ENCODE measurements at places on chromosomes 2 and 18.

- no peak for DNase-seq
Measured at GRCh38 chr18:37265382-37265781, 300.2 kb downstream of the CELF4 start.

- no peak for DNase-seq
Measured at GRCh38 chr2:169034984-169035544, 3.9 kb upstream of the ABCB11 start.

DNA sequence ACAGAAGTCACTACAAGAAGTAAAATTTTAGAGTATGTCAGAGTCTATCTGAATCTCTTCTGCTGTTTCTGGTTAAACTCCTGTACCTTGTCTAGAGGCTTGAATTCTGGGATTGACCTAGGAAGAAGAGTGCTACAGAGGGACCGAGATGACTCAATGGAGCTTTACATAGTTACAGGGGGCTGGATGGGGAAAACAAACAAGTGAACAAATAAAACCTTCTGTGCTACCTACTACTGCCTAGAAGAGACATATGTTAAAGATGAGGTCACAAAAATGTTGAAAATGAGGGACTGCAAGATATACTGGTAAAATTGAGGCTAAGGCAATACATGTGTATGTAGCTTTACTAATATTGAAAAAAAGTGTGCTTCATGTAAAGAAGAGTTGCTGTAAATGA is 265.4 kb upstream of the TFPI start:
- DNase-seq, result no peak

DNA sequence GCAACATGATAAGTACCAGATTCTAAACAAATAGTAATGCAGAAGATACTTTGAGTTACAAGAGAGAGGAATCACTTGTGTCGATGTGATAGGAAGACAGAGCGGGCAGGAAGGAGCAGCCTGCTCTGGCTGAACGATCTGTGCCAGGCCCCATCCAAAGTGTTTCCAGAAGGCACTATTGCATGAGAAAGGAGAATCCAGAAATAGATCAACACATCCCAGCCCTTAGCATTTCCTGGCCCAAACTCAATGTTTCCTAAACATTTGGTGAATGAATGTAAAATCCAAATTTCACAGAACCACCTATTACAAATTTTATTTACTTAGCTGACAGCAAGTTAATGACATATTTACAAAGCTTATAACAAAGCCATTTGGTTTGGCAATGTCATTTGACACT is 257.2 kb downstream of the TXNL1 start:
- no peak for DNase-seq

- no peak for DNase-seq
Measured at GRCh38 chr2:149063177-149063576, 24.7 kb downstream of the LYPD6B start.

- no peak for DNase-seq
Measured at GRCh38 chr2:43191947-43192516, 34.4 kb downstream of the ZFP36L2 start.

DNA sequence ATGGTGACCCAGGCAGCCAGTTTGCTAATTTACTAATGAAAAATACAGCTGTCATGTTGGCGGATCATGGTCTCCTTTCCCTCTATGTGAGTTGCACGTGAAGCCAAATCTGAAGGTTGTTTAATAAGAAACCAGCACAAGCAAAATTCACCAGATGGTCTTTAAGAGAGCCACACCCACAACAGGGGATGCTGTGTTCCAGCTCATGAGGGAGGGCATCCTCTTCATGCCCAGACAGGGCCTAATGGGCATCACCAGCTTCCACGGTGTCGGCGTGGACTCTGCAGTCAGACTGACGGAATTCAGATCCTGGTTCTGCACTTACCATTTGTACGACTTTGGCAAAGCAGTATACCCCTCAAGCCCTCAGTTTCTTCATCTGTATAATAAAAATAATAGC is 39.9 kb downstream of the TMEM247 start:
- DNase-seq, result no peak

DNA sequence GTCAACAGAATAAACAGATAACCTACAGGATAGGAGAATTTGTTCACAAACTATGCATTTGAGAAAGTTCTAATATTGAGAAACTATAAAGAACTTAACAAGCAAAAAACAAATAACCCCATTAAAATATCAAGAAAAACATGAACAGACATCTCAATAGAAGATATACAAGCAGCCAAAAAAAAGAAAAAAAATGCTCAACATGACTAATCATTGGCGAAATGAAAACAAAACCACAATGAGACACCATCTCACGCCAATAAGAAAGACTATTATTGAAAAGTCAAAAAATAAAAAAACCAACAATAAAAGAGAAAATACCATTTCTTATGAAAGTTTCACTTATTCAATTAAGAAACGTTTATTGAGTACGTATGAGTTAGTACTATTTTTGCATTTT is 800.5 kb downstream of the CBLN2 start:
- no peak for DNase-seq

- DNase-seq, result no peak
Measured at GRCh38 chr2:85933753-85934594, 45.2 kb upstream of the ST3GAL5 start.

DNA sequence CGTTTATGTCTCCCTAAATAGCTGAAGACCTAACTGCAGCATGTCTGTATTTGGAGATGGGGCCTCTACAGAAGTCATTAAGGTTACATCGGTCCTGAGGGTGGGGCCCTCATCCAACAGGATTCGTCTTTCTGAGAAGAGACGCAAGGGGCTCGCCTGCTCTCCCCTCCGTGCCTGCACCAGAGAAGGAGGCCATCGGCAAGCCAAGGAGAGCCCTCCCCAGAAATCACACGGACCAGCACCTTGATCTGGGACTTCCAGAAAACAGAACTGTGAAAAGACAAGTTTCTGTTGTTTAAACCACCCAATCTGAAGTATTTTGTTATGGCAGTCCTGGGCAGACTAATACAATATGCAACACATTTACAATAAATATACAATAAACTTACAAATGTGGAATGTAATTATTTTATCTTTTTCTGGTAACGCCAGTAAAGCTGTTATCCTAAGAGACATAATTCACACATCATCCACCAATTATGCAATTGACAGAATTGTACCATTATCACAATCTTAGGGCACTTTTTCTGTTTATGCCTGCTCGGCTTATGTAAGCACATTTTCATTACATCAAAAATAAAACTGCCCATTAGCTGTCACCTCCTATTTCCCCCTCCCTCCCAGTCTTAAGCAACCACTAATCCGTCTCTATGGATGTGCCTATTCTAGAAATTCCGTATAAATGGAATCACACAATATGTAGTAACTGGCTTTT is 6.1 kb downstream of the HSBP1L1 start:
- no peak for DNase-seq

DNA sequence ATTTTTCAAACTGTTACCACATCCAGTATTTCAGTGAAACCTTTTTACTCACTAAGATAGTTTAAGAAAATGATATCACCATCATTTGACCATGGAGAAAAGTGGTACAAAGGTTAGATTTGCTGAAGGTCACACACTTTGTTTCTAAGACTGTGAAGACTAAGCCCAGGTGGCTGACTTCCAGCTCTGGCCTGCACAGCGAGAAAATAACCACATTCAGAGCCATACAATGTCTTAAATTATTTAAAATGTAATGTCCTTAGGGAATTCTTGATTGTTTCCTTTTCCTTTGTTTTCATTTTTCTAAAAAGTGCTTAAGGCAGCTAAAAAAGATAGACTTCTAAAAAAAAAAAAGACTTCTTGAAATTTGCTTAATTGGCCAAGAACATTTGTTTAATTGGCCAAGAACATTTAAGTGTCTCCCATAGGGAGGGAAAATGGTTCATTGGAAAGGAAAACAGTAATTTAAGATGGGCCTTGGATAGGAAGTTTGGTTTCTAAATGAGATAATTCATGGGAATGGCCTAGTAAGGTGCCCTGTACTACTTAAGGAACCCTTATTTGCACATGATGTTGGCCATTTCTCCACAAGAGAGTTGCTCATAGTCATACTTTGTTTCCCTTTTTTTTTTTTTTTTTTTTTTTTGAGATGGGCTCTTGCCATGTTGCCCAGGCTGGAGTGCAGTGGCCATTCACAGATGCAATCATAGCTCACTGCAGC is 45.2 kb downstream of the CYP1B1 start:
- no peak for DNase-seq

- DNase-seq, result no peak
Measured at GRCh38 chr2:235343869-235344268, 150.0 kb upstream of the AGAP1 start.

DNA sequence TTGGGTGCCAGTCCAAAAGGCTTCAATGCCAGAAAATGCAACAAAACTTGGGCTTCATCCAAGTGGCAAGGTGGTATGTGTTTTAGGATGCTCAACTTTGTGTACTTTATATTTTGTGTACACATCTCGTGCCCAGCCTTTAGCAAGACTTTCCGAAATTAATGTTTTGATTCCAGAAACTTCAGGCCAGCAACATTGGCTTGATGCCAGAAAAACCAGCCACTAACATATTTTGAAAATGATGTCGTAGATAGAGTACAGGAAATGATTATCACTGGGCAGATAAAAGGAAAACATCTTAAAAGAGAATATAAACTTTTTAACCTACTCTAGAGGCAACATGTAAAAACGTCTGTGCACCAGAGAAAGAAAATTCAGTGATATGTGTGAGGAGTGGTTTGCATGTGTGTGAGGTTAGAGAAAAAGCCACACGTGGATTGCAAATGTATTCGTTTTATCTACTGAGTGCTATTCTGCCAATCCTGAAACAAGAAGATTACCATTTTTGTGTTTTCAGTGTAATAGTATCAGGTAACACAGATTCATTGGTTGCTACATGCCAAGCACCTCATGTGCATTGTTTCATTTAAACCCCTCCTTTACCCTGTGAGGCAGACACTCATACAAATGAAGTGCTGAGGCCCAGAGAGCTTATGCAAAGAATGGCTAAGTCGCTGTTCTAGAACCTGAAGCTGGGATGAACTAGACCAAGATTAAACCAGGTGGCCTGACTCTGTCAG is 264.8 kb downstream of the C1D start:
- DNase-seq, result no peak

DNA sequence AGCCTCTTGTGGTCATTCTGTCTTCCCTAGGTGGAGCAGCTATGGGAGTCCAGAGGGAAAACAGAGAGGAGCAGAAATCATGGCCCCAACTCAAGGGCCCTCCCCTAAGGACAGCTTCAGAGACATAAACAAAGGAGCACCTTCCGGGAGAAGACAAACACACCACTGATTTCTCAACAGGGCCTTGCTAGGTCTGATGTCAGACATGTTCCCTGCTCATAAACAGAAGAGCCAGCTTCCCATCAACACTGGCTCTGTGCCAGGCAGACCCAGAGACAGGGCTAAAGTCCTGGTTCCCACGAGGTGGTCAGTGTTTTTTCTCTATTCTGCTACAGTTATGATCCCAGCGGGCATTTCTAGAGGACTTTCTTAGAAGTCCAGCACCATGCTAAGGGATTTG is 19.3 kb downstream of the CXCR2 start:
- no peak for DNase-seq

DNA sequence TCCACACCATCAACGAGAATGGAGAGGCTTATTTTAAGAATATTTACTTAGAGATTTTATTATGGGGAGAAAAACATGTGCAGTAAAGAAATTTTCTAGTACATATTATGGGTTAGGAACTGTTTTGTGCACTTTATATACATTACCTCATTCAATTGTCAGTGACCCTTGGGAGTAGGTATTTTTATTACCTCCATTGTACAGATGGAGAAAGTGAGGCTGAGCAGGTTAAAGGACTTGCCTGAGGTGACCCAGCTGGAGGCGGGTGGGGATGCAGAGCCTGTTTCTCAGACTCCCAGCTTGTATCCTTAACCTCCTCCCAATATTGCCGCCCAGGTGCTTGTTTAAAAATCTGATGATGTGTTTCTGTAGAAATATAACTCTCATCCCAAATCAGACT is 356.7 kb downstream of the HRH4 start:
- no peak for DNase-seq

- DNase-seq, result peak; percentile 45
Measured at GRCh38 chr2:232444409-232445148, 11.4 kb upstream of the ALPI start.

- DNase-seq, result no peak
Measured at GRCh38 chr2:232541195-232541960, 1.9 kb downstream of the CHRNG start.

DNA sequence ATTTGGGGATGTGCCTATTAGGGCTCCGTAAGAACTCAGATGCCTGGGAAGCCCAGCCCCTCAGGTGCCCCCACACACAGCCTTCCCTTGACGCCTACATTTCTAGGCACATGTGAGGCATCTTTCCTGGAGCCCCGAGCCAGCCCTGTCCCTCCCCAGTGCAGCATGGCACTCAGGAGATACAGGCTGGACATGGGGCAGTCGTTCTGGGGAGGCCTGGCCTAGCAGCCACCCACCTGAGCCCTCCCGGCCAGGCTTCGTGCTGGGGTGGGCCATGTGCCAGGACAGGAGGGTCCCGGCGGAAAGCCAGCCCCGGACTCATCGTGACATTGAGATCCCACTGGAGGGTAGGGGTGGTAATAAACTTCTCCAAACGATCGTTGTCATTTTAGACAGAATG is 15.2 kb downstream of the BOK start:
- DNase-seq, result no peak

DNA sequence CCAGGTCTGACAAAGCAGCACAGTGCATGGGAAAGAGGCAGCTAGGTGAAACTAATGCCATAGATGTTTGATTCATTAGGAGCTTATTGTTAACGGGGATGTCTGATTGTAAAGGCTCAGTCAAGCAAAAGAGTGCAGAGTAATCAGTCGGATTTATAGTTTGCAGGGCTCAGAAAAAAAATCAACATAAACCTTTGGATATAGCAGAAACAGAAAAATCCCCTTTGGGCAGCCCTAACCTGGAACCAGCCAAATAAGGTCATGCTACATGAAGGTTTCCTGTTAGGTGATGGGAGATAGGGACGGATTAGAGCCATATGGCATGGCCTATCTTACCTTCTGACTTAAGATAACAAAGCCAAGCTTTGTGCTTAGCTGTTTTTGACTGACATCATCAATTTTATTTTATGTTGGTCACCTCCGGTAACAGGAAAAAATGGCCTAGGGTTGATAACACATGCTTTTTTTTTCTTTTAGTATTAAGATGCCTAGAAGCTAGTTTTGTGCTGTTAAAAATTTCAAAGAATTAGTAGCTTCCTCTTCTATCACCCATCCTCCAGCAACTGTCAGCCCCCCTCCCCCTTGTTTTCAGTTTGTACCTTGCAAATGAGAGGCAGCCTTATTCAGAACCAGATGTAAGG is 60.7 kb upstream of the ZEB2 start:
- DNase-seq, result no peak

GRCh38 chr2:127589358-127589757 is 53.9 kb downstream of the MYO7B start:
- DNase-seq, result no peak

DNA sequence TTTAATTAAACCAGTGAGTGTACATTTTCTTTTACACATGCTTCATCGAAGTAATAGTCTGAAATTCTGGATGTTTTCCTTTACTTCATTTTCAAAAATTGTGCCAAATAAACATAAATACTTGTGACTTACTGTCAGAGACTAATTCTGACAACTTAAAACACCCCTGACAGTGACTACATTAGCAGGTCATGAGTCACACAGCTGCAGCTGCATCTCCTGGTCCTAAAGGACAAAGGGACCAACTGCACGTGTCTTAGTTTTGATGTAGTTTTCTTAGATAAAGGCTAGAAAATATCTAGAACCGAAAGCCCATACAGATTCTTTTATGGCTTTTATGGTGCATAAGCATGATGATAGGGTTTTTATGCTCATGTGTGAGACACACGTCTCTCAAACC is 29.6 kb upstream of the DSC3 start:
- no peak for DNase-seq
